Liver (tissue), 10 donors: ENCODE measurements at places on chromosomes 3 and 15. TPM values are rescaled to one million over a fixed set of nuclear protein-coding genes. Genes with fewer than 3 reads are reported as not detected.

The SOX14 gene
- total RNA-seq, result not detected

- DNase-seq, result no peak
These were observed 17.1 kb downstream of the APBA2 start for GRCh38 chr15:28902856-28903255.

The MINDY2 gene
- total RNA-seq, result 5.3 TPM

DNA sequence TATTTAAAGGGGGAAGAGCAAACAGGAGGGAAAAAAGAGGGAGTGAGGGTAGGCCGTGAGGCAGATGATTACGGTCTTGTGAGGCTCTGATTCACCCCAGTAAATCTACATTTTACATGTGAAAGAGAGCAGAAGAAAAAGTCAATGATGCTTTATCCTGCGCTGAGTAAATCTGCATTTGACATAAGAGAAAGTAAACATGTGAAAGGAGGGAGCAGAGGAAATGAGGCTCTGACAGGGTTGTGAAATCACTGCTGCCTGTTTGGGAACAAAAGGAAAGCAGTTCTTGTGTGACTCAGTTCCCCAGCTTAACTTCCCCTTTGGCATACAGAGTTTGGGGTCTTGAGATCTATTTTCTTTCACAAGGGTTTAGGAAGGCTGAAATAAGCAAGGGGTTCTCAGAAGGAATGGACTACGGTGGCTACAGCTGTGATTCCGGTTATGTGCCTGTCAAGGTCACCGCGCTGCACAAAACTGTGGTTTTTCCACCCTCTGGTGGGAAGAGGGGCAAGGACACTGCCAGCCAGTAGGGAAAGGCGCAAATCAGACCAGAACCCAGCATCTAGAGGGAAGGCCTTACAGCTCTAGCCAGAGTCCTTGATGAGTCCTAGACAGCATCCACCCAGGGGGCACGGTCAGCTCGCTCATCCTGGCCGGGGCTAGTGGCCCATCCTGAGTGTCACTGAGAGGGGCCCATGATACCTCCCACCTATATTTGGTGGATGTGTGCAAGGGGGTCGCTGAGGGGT is 18.9 kb upstream of the HCN4 start:
- no peak for DNase-seq

- DNase-seq, result no peak
These were observed 383.7 kb downstream of the GAP43 start for GRCh38 chr3:116007000-116007399.

The IL17RE gene
- total RNA-seq, result 1.1 TPM

- DNase-seq, result no peak
These were observed 46.8 kb upstream of the POMGNT2 start for GRCh38 chr3:43152649-43153048.

- no peak for DNase-seq
These were observed 133.3 kb downstream of the GRM7 start for GRCh38 chr3:6994081-6994668.
